ENCODE measurements at places on chromosomes 5 and 9.

GRCh38 chr5:14715481-14715880 is 51.0 kb downstream of the OTULIN start:
- DNase-seq: no peak

GRCh38 chr9:8637626-8638025 is 838.0 kb upstream of the DMAC1 start:
- DNase-seq: no peak

DNA sequence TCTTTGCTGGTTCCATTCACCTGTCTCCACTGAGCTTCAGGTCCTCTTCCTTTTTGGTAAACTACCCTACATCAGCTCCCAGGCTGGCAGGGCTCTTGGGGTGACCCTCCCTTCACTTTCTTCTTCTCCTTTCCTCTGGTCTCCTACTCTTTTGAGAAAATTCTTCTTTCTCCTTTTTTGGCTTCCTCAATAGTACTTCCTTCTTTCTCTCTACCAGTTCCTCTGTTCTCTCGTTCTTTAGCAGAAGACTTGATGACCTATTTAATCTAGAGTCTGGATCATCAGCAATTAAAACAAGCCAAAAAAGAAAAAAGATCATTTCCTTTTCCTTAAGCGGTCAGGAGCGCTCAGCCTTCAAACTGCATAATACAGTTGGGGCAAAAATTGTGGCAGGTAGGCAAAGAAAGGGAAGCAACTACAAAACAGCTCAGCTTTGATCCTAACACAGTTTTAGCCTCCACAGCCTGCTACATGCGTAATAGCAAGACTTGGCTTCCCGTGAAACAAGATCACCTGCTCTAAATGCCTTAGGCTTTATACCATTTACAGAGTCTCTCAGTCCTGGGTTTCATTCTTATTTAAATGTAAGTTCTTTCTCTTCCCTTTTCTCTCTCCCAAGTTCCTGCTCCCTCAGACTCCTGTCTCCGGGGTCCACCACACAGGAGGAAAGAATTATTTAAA is 14.0 kb upstream of the GSN start:
- no peak for DNase-seq

GRCh38 chr5:14355391-14355790 is 212.2 kb downstream of the TRIO start:
- DNase-seq: no peak

DNA sequence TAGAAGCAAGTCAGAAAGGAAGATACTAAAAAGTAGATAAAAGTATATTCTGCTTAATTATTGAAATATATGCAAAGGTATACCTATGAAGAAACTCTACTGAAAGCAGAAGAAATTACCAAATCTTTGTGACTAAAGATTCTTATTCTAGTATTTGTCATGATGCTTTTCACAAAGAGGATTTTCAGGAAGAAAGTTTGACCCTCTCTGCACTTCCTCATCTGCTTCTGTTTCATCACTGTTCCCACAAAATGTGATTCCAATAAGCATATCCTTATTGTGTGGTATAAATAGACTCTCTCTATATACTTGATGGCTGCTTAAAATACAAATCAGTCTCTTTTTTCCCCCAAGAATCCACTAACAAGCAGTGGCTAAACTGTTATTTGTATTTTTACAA is 2139.6 kb upstream of the ACO1 start:
- DNase-seq: no peak

DNA sequence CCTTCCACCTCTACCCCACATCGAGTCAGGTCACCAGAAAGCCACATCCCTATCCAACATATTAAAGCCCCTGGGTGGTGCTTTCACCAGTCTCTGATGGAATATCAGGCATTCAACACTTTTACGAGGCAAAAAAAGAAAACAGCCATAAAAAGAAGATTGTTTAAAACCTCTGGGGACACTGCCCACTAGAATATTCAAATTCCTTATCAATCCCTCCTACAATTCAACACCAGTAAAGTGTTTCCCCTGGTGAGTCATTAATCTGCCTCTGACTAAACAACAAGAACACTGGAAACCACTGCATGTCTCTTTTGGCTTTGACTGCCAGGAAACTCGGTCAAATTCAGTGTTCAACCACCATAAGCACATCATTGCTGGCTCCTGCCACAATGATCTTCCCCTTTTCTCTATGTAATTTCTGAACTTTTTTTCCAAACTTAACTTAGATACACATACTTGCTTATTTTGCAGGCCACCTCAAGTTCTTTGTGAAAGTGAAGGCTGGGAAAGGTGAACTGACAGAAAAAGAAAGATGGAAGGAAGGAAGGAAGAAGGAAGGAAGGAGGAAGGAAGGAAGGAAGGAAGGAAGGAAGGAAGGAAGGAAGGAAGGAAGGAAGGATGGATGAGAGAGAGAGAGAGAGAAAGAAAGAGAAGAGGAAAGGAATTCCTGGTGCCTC is 105.3 kb downstream of the PAX5 start:
- DNase-seq: no peak

GRCh38 chr9:6079386-6079785 is 64.0 kb upstream of the RANBP6 start:
- DNase-seq: no peak

GRCh38 chr5:82044010-82044409 is 72.2 kb downstream of the ATG10 start:
- no peak for DNase-seq

- DNase-seq: no peak
Observed at GRCh38 chr5:154165886-154166285, 24.6 kb upstream of the GALNT10 start.
